ENCODE measurements at places on chromosomes 7 and 10.

DNA sequence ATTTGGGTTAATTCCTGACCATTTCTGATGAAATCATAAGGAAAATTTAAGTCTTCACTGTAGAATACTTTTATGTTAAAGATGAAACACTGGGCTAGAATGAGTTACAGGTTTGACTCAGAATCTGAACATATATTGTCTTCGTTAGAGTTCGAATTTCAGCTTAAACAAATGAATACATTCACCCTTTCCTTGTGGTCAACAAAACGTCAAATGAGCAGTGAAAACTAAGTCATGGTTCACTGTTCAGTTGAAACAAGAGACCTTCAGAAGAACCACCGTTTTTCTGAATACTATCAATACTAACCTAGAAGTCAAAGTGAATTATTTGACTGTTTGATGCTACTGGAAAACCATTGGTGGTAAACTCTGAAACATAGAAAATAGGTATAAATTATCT is 235.2 kb upstream of the ZWINT start:
- no peak for DNase-seq

DNA sequence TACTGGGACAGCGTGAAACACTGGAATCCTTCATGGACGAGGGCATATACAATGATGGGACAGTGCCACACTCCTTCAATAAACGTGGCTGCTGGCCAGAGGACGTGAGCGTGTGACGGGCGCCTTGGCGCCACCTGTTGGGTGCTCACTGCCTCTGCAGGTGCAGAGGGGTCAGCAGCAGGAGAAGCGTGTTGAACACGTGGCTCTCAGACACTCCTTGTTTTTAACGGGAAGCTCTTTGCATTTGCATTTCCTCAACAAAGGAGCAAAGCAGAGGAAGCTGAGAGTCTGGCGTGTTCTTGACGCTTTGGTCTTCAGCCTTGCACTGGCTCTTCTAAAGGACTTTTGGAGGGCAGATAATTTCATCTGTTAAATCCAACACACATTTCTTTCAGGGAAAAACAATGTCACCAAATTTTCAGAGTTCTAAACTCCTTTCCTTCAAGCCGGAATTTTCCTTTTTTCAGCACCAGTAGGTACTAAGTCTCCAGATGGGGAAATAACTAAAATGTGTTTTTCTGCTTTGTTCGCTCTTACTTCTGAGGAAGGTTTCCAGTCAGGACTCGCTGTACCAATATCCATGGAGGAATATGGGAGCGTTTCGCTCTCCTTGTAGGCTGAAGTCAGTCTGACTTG is 2.9 kb upstream of the GET4 start:
- peak; percentile 81 for DNase-seq

GRCh38 chr7:150502519-150502918 is 12.2 kb upstream of the GIMAP7 start:
- no peak for DNase-seq

- no peak for DNase-seq
These were observed 11.0 kb upstream of the PDCD4 start for GRCh38 chr10:110860576-110861241.

DNA sequence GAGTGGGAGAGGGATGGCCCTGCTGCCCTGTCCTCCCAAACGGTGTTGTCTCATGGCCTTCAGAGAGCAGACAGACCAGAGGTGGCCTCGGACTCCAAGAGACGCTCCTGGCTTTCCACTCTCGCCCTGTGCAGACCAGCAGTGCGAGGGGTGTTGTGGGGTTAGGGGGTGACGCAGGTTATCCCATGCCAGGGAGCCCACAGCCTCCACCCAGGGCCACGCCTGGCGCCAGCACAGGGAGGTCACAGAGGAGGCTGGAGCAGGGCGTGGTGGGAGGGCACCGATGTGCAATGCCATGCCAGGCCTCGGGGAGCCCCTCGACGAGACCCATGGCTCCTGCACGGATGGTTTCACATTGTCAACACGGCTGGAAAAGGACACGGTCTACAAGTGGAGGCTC is 52.1 kb downstream of the INPP5A start:
- no peak for DNase-seq

DNA sequence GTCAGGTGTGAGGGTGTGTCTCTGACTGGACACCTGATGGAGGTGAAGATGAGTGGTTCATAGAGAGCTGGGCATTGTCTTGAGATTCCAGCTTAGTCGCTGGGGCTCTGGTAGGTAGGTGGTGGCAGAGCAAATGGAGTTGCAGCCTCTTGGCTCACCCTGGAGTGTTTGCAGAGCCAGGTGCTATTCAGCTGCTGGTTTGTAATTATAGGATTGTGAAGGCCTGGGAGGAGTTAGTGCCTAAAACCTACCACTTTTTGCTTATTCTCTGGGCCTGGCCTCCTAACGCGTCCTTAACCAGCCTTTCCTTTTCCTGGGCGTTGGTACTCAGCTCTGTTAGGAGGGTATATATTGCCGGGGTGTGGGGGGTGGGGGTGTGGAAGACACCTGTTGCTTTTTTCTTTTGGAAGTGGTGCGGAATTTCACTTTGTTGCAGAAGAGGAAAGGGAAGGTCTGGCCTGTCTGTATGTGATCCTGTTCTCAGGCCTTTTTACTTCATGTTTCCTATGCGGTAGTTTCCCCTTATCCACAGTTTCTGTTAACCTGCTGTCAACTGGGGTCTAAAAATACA is 3.2 kb downstream of the PPRC1 start:
- DNase-seq, result no peak

GRCh38 chr10:108374991-108375390 is 1210.5 kb upstream of the SORCS1 start:
- DNase-seq, result no peak

- DNase-seq, result no peak
These were observed 489.8 kb upstream of the ZMIZ1 start for GRCh38 chr10:78578929-78579328.

GRCh38 chr10:21125471-21126228 is 228.5 kb upstream of the NEBL start:
- DNase-seq, result no peak

GRCh38 chr10:60525716-60526585 is 136.3 kb upstream of the ANK3 start:
- peak; percentile 44 for DNase-seq

- DNase-seq, result no peak
These were observed 1136.4 kb downstream of the TYW1 start for GRCh38 chr7:68133045-68133444.

- DNase-seq, result no peak
These were observed 38.1 kb downstream of the SLC35B4 start for GRCh38 chr7:134278502-134279153.

GRCh38 chr7:158453663-158454062 is 134.0 kb downstream of the PTPRN2 start:
- no peak for DNase-seq
